ENCODE measurements at places on chromosomes 12 and 14.

DNA sequence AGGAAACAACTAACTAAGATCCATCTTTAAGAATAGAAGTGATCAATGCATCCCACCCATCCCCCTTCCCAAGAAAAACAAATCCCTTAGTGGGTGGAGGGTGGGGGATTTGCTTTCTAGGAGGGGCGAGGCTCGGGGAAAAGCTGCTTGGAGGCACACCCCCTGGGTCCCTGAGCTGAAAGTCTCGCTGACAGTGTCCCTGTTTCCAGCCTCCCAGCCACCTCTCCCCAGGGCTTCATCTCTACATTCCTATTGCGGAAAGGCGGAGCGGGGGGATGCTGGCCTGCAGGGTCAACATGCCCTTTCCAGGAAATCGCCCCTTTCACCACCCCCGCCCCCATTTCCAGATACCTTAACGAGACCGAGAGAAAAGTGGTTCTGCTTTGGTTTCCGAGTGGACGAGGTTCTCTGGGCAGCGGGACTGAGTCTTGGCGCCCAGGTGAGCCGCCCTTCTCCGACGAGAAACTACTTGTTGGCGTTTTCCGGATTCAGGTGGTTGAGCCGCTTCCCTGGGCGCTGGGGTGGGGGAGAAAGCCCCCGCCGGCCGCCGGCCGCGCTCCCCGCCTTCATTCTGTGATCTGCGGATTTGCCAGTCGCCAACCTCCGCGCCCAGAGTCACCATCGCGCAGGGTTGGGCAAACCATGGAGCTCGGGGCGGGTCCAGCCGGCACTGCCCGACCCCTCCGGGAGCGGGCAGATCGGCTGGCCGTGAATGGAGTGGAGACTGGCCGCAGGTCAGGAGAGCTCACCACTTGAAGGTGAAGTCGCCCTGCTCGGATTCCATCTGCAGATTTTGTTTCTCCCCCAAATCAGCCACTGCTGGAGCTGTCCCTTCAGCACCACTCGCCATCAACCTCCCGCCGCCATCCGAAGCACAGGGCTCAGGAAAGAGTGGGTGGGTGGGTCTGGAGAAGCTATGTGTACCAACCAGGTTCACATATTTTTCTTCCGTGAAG is 505 bp downstream of the KCNC2 start:
- peak; percentile 38 for DNase-seq

GRCh38 chr14:71086567-71086966 is 179.3 kb downstream of the PCNX1 start:
- no peak for DNase-seq

DNA sequence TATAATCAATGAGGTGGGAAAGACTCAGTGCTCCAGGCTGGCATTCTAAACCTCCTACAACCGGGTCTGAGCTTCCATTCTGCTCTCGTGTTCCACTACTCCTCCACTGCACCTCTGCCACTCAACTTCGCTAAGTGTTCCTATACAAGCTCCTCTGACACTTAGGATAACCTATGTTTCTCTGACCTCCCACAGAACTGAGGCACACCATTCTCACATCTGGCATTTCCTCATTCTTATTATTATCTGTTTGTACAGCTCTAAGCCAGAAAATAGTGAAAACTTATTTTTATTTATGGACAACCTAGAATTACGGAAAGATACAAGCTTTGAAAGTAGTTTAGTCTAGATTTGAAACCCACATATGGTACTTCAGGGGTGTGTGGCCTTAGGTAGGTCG is 127.0 kb downstream of the MED13L start:
- DNase-seq, result no peak

GRCh38 chr12:46370792-46371717 is 1.5 kb downstream of the SLC38A2 start:
- peak; percentile 97 for DNase-seq

- DNase-seq, result no peak
Measured at GRCh38 chr14:75578786-75579337, 442 bp downstream of the FLVCR2 start.

- DNase-seq, result no peak
Measured at GRCh38 chr12:94092516-94093241, 55.7 kb upstream of the PLXNC1 start.

DNA sequence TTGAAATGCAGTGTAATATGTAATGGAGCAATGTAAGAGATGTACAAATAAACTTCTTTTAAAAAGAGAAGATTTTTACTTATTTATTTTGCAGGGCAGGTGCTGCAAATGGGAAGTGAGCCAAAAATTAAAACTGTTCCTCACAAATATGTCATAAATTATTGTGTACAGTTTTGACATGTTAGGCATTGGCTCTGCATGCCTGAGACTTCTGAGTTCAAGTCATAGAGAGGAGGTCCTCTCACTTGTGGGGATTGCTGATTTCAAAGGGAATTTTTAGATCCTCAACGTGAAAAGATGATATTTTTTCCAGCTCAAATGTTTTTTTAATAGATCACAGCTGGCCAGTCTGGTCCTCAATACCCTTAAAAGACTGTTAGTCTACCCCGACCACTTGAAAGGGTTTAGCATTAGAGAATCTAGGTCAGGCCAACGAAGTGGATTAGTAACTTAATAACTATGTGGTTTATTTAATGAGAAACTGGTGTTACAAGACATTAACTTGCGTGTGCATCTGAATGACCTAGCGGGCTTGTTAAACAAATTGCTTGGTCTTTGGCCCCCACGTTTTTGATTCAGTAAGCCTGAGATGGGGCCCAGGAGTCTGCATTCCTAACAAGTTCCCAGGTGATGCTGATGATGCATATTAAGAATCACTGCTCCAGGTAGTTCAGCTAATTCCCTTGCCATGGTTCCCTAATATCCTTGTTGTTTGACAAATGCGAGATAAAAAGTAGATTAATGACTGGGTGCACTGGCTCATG is 30.9 kb upstream of the WDR89 start:
- DNase-seq, result no peak
